ENCODE measurements at places on chromosomes 5 and 9.
A peak's percentile ranks its signal among the peaks of the same experiment; 100 is the strongest.

GRCh38 chr5:139177809-139178588 lies 20.2 kb downstream of the SIL1 start:
- no peaks in the 10 kb centered on the region for H3K27me3 ChIP-seq
- no peak overlapping the region for H3K4me3 ChIP-seq
- H3K27ac ChIP-seq = no peak overlapping the region
- no peaks in the 10 kb centered on the region for H3K36me3 ChIP-seq
- H3K4me1 ChIP-seq = no peaks in the 10 kb centered on the region
- DNase-seq = no peak

GRCh38 chr5:165321912-165322311 lies 1816.5 kb downstream of the MAT2B start:
- no peak for DNase-seq
- no peak overlapping the region for H3K27ac ChIP-seq
- H3K4me3 ChIP-seq = no peak overlapping the region
- H3K27me3 ChIP-seq = no peaks in the 10 kb centered on the region

DNA sequence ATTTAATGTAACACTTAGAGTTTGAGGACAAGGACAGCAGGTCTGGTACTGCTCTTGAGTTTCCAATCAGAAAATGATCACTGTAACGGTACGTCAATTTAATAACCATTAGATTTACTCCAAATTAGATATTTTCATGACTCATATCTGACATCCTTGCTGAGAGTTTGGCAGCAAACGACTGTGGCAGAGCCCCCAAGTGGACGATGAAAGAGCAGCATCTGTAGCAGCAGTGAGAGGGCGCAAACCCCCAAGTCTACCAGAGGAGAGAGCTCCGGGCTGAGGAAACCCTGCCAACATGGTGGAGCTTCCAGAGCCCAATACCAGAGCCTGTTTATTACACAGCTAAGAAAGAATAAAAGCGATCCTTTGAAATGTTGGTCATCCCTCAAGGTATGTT lies 73.2 kb upstream of the EPB41L4A start:
- no peak overlapping the region for H3K27ac ChIP-seq
- peak; percentile 38 for DNase-seq
- peaks cover 9% of the 10 kb centered on the region for H3K27me3 ChIP-seq
- no peak overlapping the region for H3K4me3 ChIP-seq

DNA sequence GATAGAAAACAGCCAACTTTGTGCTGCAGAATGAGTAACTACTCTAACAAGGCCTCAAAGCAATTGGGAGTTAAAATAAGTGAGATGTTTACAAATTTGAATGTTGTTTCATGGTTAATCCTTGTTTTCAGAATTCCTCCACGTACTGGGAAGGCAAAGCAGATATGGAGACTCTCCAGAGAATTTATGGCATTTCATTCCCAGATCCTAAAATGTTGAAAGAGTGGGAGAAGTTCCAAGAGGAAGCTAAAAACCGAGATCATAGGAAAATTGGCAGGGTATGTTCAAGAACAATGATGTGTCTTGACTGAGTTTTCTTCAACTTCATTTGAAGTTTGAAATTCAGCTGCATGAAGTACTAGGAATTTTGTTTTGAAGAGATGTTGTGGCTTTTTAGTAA lies 16.4 kb downstream of the TARS1 start:
- H3K36me3 ChIP-seq = peaks cover 72% of the 10 kb centered on the region
- H3K27me3 ChIP-seq = no peaks in the 10 kb centered on the region
- no peak for DNase-seq

GRCh38 chr5:92308679-92309078 lies 925.6 kb upstream of the ARRDC3 start:
- DNase-seq = no peak
- H3K36me3 ChIP-seq = no peaks in the 10 kb centered on the region

DNA sequence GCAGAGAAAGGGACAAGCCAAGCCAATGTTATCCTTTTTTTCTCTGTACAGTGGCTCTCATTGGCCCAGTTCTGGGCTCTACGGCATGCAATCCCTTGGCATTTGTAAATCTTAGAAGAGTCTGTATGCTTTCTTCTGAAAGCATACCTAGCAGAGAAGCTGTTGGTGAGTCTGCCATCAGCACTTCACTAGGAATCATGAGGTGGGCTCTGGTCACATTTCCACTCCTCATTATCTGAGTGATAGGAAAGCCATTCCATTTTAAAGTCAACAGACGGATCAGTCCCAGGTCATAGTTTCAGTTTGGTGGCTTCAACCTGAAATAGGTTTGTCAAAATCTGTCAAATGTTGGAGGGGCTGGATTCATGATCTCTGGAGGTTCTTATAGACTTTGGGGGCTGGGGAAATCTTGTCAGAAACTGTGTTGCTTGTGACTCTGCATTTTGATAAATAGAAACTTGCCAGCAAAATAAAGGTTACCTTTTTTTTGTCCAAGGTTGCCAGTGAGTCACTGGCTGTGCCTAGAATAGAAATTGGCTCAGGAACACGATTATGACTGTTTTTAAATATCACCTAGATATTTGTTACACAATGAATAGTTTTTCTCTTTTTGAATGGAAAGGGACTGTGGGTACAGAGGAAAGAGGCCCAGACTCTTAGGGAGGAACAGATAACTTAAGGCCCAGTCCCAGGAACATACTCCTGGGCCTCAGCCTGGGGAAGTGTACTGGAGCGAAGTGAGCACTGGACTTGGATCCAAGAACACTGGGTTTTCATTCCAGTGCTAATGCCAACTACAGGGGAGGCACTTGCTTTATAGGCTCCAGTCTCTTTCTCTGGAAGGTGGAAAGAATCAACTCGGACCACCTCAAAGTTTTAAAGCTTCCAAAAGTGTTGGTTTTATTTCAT lies 183.1 kb downstream of the NMUR2 start:
- H3K27ac ChIP-seq = no peak overlapping the region
- no peaks in the 10 kb centered on the region for H3K27me3 ChIP-seq
- no peak overlapping the region for H3K4me3 ChIP-seq

DNA sequence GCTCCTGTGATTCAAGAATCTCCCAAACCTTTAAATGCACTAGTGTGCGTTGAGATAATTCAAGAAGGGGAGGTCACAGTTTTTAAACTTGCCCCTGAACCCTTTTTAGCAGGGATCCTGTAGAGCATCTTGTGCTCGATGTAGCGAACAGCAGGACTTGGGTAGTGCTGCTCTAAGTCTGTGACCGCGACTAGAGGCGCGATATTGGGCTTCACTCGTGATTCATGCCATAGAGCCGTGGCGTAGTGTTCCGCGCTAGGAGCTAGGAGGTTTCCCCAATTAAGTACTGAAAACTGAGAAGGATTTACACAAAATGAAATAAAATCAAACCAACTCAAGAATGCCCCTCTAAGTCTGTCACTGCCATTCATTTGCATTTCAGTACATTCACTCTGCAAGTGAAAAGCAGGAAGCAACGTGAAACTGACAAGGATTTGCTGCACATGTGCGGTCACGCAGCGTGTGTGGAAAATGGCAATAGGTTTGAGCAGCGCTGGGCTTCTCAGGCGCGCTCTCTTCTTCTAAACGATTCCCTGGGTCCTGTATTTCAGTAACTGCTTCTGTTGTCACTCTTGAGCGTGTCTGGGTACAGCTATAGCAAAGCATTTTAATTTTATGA lies 1135.9 kb upstream of the WWC1 start:
- H3K27ac ChIP-seq = no peak overlapping the region
- no peak overlapping the region for H3K4me3 ChIP-seq
- no peaks in the 10 kb centered on the region for H3K4me1 ChIP-seq
- H3K27me3 ChIP-seq = no peaks in the 10 kb centered on the region
- DNase-seq = no peak

- H3K27ac ChIP-seq = no peak overlapping the region
- no peaks in the 10 kb centered on the region for H3K27me3 ChIP-seq
- DNase-seq = no peak
- no peak overlapping the region for H3K4me3 ChIP-seq
Observed at GRCh38 chr5:74225587-74225986, 414.9 kb downstream of the ENC1 start.

- no peaks in the 10 kb centered on the region for H3K36me3 ChIP-seq
- H3K4me1 ChIP-seq = no peaks in the 10 kb centered on the region
- H3K27ac ChIP-seq = no peak overlapping the region
- no peak for DNase-seq
- H3K4me3 ChIP-seq = no peak overlapping the region
- H3K27me3 ChIP-seq = no peaks in the 10 kb centered on the region
Observed at GRCh38 chr5:116396476-116397099, 178.0 kb downstream of the SEMA6A start.

- DNase-seq = no peak
Observed at GRCh38 chr9:112726428-112726827, 8.5 kb upstream of the INIP start.

DNA sequence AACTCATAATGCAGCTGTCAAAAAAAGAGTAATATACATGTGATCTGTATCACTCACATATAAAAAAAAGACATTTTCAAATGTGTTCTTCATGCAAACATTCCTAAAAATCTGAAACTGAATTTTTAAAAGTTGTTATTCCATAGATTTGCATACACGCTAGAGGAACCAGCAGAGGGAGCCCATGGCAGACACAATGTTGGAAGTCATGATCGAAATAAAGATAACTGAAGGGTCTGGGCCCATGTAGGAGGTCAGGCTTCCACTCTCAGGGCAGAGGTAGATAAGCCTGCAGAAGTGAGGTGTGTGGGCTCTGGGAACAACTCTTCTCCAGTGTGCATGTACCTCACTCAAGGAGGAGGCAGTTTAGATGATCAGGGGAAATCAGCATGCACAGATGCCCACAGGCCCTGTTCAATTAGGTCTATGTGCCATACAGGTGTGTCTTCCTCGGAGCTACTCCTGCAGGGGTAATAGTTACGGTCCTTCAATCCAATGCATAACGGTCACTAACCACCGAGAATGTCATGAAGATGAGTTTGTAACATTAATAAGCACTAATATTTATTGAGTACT lies 208.6 kb downstream of the EPB41L4A start:
- H3K4me3 ChIP-seq = no peak overlapping the region
- no peak overlapping the region for H3K27ac ChIP-seq
- peak; percentile 25 for DNase-seq
- H3K36me3 ChIP-seq = no peaks in the 10 kb centered on the region

All from activated naive CD4-positive, alpha-beta T cell treated with anti-CD3 and anti-CD28 coated beads, Interleukin-2, amount 10 ng/mL, durations not matched to agents 7 days and 5 days (primary cell).